Motor neuron (in vitro differentiated cells): ENCODE measurements at places on chromosomes 5 and 9. TPM values are rescaled to one million over a fixed set of nuclear protein-coding genes. Genes with fewer than 3 reads are reported as not detected.

The ESM1 gene
- 73.5 and 91.7 TPM in 2 replicates for total RNA-seq

The UGCG gene
- total RNA-seq, result 14.3 and 16.5 TPM in 2 replicates

The GDA gene
- total RNA-seq, result 2.7 and 3.0 TPM in 2 replicates

The BTNL3 gene
- 0.15 and 0.33 TPM in 2 replicates for total RNA-seq

DNA sequence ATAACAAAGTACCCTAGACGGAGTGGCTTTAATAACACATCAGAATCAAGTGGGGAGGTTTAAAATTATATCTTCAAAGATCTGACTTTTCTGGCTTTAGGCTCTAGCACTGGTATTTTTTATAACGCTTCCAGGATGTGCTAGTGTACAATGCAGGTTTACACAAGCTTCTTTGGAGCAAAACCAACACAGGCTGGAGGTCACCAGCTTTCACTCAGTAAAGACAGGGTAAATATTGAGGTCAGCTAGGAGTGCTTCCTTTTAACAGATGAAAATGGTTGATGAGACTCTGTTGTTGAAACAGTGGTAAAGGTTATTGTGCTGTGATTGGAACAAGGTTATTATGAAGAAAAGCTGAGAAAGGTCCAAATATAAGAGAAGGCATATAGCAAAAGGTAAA, 414.2 kb downstream of the TAF11L14 start:
- no peak for ATAC-seq

GRCh38 chr9:109011231-109011671, 2.0 kb downstream of the CTNNAL1 start:
- ATAC-seq, result no peak

The ADGRV1 gene
- 0.99 and 16.4 TPM in 2 replicates for total RNA-seq

DNA sequence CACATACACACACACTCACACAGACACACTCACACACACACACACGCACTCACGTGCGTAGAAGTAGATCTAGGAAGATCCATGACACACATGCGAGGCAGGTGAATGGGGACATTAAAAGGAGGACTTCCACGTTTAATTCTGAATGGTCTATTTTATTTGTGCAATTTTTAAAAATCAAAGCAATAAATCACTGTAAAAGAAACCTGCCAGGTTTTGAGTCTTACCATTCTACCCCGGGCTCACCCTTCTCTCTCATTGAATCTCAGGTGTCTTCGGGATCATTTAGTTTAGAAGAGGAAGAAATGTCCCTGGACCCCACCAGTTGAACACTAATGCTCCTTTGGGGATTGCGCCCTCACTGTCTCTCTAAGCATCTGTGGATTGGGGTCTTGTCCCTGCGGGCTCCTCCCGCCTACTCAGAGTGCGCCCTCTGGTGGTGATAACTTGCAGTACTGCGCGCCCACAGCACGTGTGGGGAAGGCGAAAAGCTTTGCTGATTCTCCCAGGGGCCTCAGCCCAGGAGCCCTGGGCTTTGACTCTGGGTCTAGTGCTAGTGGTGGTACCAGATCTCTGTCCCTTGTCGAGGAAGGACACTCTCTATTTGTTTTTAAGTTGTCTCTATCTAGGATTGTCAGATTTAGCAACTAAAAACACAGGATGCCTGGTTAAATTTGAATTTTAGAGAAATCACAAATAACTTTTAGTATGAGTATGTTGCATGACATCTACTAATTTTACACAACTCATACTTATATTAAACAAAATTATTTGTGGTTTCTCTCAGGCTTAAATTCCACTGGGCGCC, 34.8 kb downstream of the BOD1 start:
- no peak for ATAC-seq

The DMRT3 gene
- total RNA-seq, result 0.34 and 0.95 TPM in 2 replicates

DNA sequence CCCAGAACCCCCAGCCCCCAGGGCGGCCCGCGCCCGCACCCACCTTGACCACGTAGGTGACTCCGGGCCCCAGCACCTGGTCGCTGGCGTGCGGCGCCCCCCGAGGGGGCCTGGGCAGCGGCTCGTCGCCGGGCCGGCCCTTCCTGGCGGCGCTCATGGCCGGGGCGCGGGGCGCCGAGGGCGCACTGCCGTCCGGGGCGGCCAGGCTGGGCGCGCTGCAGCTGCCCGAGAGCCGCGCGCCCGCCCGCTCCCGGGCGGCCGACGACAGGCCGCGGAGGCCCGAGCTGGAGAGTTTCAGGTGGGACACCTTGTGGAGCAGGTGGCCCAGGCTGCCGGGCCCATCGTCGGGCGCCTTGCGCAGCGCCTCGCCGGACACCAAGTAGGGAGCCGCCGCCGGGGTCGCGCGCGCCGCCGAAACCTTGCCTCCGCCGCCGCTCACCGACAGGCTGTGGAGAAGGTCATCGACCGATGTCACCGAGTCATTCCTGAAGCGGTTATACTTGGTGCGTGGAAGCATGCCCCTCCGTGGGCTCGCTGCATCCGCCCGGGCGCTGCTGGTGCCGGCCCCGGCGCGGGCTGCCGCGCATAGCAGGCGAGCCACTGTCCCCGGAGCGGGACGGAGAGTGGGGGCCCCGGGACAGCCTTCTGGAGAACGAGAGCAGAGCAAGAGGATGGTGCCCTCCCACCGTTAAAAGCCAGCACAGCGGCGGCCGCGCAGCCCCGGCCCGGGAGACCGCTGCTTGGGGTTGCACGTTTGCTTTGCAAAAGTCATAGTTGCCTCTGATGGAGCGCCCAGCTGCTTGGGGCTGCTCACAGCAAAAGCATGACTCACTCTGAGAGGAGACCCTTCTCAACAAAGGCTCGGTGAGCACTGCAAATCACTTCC, at the start of gene SHC3:
Gene SHC3, minus strand, starts transcription at position 875 of the 886 bp plus-strand sequence. Its CDS starts 358 bp downstream, at position 517.
- peak; percentile 50 for ATAC-seq

- ATAC-seq, result no peak
These were observed 548.9 kb downstream of the BNC2 start for GRCh38 chr9:16321461-16322119.

- peak; percentile 86 for ATAC-seq
These were observed 135.6 kb upstream of the PPP1R26 start for GRCh38 chr9:135343837-135344522.

DNA sequence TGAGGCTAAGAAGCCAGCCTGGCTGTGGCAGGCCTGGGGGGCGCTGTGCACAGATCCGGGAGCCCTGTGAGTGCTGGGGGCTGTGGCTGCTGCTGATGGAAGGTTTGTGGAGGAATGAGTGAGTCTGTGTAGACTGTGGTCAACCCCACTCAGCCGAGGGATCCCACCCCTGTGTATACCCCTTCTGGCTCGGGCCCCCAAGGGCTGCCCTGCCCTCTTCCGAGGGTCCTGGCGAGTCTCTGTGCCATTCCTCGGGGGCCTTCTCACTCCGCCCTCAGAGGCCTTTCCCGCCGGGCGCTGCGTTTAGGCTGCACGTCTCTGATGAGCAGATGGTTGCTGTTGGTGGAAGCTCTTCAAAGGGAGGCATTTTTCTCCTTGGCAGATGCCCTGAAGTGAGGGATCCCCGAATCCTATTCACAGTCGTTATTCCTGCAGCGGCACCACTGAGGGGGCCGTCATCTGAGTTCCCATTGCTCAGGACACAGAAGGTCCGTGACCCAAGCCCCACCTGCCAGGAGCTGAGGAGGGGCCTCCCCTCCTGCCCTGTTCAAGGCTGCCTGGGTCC, 94.1 kb downstream of the RXRA start:
- ATAC-seq, result no peak

DNA sequence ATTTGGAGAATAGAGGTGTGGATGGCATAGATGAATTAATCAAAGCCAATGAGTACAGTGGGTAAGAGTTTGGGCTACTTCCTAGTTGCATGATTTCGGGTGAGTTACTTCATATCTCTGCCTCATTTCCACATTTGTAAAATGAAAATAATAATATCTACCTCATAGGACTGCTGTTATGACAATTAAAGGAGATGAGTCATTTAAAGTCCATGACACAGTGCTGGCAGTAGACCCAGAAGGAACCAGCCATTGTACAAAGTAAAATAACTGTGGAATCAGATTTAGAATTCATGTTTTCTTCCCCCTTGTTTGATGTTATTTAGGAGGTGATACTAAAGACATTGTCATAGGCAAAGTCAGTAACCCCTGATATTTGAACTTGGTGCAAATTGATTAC, 139.5 kb upstream of the SLC27A6 start:
- ATAC-seq, result no peak

The CARTPT gene
- total RNA-seq, result not detected in 2 replicates

- ATAC-seq, result no peak
These were observed 719.2 kb upstream of the ARRDC3 start for GRCh38 chr5:92102313-92102712.

- ATAC-seq, result no peak
These were observed 410 bp downstream of the GLIPR2 start for GRCh38 chr9:36136894-36137391.

DNA sequence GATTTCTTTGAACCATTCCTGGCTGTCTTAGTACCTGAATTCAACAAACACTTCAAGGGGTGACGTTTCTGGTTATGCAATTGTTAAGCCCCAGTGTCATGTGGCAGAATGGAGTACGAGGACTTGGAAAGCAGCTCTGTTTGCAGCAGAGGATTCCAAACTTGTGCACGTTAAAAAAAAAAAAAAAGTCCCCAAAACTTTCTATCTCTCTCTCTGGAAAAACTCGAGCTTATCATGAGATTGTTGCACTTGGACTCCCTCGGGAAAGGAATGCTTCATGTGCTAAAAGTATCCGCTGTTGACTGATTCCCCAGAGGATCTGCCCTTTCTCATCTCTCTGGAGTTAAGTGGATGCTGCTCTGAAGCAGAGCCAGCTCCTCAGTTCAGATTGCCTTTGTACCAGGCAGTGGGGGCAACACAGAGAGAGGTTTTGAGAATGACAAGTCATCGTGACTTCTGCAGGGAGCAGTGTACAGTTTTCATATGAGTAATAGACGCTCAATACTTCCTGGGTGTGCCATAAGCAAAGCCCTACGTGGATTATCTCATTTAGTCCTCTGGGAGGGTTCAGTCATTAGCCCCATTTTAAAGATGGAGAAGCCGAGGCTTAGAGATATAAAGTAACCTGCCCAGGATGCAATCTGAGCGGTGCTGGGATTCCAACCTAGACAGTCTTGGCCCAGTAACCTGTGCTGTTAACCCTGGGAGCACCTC, 28.1 kb downstream of the TMOD1 start:
- no peak for ATAC-seq

DNA sequence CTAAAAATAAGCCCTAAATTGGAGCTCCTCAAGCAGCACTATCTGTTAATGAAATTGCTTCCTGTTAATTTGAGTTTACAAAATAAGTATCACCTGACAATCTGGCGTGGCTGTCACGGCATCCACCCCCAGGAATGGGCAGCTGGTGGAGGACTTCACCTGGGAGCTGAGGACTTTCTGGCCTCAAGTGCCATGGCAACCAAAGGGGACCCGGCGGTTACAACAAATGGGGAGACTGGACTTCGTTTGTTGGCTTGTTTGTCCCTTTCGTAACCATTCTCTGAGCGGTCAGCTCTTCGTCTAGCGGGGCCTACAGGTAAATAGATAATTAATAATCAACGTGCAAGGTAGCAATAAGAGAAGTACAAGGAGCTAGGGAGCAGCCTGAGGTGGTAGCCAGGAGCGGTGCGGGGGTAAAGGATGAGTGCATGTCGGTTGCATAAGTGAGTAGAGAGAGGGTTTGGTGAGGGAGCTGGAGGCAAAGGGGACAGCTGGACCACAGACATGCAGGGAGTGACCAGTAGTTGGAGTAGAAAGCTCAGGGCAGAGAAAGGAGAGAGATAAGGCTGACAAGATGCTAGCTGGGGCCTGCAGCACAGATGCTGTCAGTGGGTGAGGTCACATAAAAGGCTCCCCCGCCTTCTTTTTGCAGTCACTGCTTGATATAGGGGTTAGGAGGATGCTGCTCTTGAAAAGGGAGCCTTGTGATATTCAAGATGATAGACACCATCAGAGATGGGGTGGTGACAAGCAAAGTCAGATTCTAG, 62.5 kb downstream of the HSPA4 start:
- ATAC-seq, result peak; percentile 7

The PLPP7 gene
- total RNA-seq, result 9.9 and 10.6 TPM in 2 replicates

GRCh38 chr5:73218552-73219171, 45.7 kb downstream of the TMEM174 start:
- no peak for ATAC-seq

The SLC36A3 gene
- not detected in 2 replicates for total RNA-seq

The SAPCD2 gene
- total RNA-seq, result 9.8 and 10.1 TPM in 2 replicates

GRCh38 chr5:151954255-151954654, 29.6 kb upstream of the GLRA1 start:
- peak; percentile 88 for ATAC-seq

DNA sequence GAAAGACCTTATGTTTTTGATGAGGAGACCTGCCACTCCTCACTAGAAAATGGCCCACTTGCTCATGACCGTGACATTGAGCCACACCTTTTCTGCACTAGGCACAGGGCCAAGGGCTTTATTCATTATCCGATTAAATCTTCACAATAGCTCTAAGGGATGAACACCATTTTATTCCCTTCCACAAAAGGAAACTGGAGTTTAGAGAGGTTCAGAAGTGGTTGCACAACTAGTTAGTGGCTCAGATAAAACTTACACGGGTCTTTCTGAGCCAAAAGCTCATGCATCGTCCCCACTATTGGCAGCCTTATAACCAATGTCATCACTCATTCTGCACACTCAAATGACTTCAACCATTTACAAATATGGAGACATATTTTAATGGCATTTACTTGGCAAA, 39.4 kb downstream of the SUSD1 start:
- peak; percentile 54 for ATAC-seq

- ATAC-seq, result no peak
These were observed 97.0 kb downstream of the PDE6A start for GRCh38 chr5:149847611-149848010.

GRCh38 chr5:75612226-75612569, 945 bp downstream of the ANKDD1B start:
- peak; percentile 7 for ATAC-seq

DNA sequence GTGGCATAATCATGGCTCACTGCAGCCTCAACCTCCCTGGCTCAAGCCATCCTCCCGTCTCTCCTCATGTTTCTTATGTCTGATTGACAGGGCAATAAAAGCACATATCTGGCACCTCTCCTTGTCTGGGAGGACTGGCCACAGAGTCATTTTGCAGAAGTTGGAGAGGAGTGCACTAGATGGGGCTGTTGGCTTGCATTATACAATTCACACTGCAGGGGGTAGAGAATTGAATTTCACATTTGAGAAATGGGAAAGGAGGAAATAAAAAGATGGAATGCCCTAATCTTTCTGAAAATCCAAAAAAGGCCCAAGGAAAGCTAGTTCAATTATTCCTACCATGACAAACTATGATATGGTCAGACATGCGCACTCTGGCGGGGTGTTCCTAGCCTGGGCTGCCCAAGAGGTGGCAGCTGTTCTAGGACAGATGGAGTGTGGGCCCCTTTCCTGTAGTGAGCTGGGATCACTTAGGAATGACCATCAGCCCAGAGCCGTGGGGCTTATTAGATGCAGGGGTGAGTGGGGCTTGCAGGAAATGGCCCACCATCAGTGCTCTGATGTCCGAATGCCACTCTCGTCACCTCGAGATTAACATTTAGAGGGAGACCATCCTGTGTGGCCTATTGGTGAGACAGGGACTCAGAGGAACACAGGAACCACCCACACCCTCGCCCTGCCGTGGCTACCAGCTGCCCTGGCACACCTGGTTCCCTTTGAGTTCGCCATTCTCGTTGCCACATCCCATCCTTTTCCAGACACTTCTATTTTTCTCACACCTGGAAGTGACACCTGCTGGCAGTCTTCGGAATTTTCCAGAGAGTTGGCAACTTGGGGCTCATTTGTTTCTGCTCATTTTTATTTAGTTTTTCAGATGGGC, 21.8 kb upstream of the ANKRD18A start:
- peak; percentile 92 for ATAC-seq

The CLIC3 gene
- not detected in 2 replicates for total RNA-seq
